ENCODE measurements at places on chromosomes 4 and X.

GRCh38 chr4:165877286-165877685 lies 4.2 kb downstream of the TLL1 start:
- DNase-seq, result no peak

GRCh38 chr4:175431694-175432093 lies 380.4 kb downstream of the GPM6A start:
- DNase-seq, result no peak

GRCh38 chrX:24444645-24445044 lies 20.4 kb upstream of the PDK3 start:
- no peak for DNase-seq

- no peak for DNase-seq
These were observed 175.0 kb upstream of the HS3ST1 start for GRCh38 chr4:11603591-11604194.

- no peak for DNase-seq
These were observed 11.4 kb downstream of the FRAS1 start for GRCh38 chr4:78068481-78068880.

GRCh38 chr4:682490-683172 lies 6.3 kb downstream of the SLC49A3 start:
- no peak for DNase-seq

- no peak for DNase-seq
These were observed 71.4 kb downstream of the TMEM131L start for GRCh38 chr4:153537493-153537960.

- DNase-seq, result no peak
These were observed 152.7 kb upstream of the ZIC3 start for GRCh38 chrX:137413190-137413589.

DNA sequence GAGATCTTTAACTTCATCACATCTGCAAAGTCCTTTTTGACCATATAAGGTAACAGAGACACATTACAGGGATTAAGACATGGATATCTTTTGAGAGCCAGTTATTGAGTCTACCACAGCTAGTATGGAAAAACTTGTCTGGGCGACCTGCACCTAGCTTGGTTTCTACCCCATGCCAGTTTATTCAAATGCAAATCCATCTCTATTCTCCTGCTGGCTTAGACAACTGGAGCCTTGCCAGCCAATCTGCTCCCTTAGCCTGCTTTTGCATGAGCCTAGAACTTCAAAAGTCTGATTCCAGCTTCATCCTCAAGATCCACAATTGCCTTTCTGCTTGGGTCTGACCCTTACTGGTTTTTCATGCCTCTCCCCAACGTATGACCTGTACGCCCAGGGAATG lies 212.0 kb upstream of the AFF2 start:
- no peak for DNase-seq

DNA sequence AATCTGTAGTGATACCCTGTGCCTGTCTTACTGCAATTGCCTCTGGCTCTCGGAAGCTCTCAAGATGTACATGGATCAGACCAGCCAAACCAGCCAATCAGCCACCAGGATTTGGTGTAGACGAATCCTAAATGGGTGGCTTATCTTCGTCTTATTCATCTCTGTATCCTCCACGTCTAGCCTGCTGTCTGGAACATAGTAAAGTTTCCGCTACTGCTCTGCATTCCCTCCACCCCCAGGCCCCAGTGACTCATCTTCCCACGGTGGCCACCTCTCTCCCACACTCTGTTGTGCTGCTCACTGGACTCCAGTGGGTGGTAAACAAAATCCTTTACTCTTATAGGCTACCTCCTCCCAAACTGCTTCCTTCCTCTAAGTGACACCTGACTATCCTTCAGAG lies 37.8 kb downstream of the SEPTIN6 start:
- peak; percentile 43 for DNase-seq

DNA sequence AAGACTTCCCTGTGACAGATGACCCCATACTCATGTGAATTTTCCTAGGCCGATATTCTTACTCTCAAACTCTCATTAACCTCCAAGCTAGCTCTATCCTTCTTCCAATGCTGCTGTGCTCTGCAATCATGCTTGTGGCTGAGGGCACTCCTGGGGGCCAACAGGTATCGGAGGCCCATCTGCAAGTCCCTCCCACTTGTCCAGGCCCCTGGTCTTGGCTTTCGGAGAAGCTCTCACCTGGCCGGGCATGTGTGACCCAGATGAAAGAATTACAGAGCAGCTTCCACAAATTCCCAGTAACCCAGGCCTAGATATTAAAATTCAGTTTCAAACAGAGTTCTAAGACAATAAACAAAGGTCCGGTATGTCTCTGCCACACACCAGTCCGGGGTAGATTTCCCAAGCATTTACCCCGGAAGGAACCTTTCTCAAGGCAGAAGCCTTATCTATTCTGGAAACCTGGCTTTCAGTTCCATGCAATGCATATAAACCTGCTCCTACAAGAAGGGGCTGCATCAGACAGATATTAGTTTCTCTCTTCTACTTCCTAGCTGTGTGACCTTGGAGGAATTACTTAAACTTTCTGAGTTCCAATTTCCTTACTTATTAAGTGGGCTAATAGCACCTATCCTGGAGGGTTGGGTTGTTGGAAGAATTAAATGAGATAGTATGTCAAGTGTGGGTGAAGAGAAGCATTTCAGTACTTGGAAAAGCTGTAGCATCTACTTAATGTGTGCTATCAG lies 270.8 kb downstream of the PTTG2 start:
- no peak for DNase-seq

DNA sequence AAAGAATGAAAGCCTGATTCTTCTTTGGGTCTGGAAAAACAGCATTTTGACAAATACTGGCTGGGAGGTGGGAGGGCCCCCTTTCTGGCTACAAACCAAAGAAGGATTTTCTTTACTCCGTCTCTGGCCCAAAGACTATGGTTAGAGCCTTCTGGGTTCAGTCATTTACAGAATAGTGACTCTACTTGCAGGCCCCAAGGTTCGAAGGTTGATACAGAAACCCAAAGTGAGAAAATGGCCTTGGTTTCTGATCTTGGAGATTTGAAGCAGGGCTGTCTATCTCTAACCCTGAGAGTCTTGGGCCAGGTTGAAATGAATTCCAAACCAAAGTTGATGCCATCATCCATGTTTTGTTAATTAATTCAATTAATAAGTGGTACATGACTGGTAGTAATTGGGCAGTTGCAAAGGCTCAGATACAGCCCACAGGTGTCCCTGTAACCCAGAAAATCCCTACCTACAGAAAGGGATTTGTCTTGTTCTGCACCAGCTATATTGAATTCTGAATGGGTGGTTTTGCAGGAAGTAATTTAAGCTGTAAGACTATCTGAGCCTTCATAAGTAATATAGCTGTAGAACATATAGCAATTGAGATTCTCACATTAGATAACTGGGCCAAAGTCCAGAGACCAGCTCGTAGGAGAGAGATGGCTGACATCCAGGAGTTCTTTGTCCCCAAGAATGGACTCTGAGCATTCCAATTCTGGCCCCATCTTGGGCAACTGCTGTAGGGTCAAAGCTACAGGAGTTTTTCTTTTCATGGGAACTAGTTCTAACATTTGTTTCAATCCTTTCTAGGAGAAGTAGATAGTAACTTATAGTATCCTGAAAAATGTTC lies 34.5 kb downstream of the CHRNA9 start:
- DNase-seq, result no peak

DNA sequence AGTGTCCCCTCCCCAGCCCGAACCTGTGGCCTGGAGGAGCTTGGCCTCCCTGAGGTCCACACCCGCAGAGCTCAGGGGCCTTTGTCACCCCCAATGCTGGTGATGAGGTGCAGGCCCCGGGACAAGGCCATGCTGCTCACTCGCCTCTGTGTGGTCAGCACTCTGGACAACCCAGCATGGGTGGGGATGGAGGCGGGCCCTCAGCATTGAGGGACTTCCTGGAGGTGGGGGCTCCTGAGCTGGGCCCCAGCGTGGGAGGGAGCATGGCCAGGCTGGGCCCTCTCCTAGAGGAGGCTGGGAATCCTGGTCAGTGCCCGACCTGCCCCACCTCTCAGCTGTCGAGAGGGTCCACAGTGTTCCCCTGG lies 30.6 kb downstream of the TACC3 start:
- DNase-seq, result no peak

- DNase-seq, result no peak
These were observed 521.5 kb downstream of the BCOR start for GRCh38 chrX:39576041-39576872.

GRCh38 chr4:131044368-131044767 lies 1948.4 kb downstream of the C4orf33 start:
- DNase-seq, result no peak

Data from stimulated activated CD8-positive, alpha-beta memory T cell treated with anti-CD3 and anti-CD28 coated beads, Interleukin-15, amount 100 ng/mL, for 4 hours (primary cell).